ENCODE measurements at places on chromosomes 1 and 21. TPM values are rescaled to one million over a fixed set of nuclear protein-coding genes. Genes with fewer than 3 reads are reported as not detected.

The BACE2 gene
- 21.3 TPM for total RNA-seq

The C1orf159 gene
- total RNA-seq: 18.6 TPM

The C1QTNF12 gene
- 1.5 TPM for total RNA-seq

The CCDC185 gene
- not detected for total RNA-seq

The NPR1 gene
- total RNA-seq: not detected

The FCRL6 gene
- total RNA-seq: not detected

The CNKSR1 gene
- 31.0 TPM for total RNA-seq
